ENCODE measurements at places on chromosomes 5 and 9. TPM values are rescaled to one million over a fixed set of nuclear protein-coding genes. Genes with fewer than 3 reads are reported as not detected.

The UBE2R2 gene
- 21.5 TPM for total RNA-seq

The PHYKPL gene
- total RNA-seq, result 21.2 TPM

The TBC1D2 gene
- 5.3 TPM for total RNA-seq

The CARTPT gene
- total RNA-seq, result not detected

The COL5A1 gene
- total RNA-seq, result 383 TPM

The IER5L gene
- total RNA-seq, result 54.2 TPM

The GABRA6 gene
- total RNA-seq, result not detected

The PCAT7 gene
- not detected for total RNA-seq

The IRF1 gene
- 48.6 TPM for total RNA-seq

The GRIN1 gene
- not detected for total RNA-seq

The RASGRF2 gene
- 7.5 TPM for total RNA-seq

The CDH12 gene
- 2.0 TPM for total RNA-seq

The AGXT2 gene
- not detected for total RNA-seq

The CBY3 gene
- not detected for total RNA-seq

The TLX3 gene
- not detected for total RNA-seq

The CNTFR gene
- 1.1 TPM for total RNA-seq

The KCNN2 gene
- 0.96 TPM for total RNA-seq

The SVEP1 gene
- total RNA-seq, result 14.1 TPM

The CDC25C gene
- 11.1 TPM for total RNA-seq

The SLC34A1 gene
- not detected for total RNA-seq

The CDK5RAP2 gene
- total RNA-seq, result 34.7 TPM

The PCDHA5 gene
- total RNA-seq, result not detected

The KIF20A gene
- total RNA-seq, result 44.1 TPM

The PAX5 gene
- not detected for total RNA-seq

The PCDHA1 gene
- not detected for total RNA-seq

The ANKRD31 gene
- under 0.01 TPM for total RNA-seq

The IQGAP2 gene
- total RNA-seq, result 1.4 TPM

The GPX3 gene
- total RNA-seq, result 35.0 TPM

The MAMDC2 gene
- total RNA-seq, result 2.6 TPM

The TICAM2 gene
- total RNA-seq, result 4.9 TPM
